NCI-H2029 (cell line): ENCODE measurements at places on chromosomes 3 and 15.
A peak's percentile ranks its signal among the peaks of the same experiment; 100 is the strongest.

- DNase-seq, result no peak
Measured at GRCh38 chr3:181402347-181402746, 309.4 kb upstream of the SOX2 start.

GRCh38 chr3:178325330-178325729, 210.9 kb upstream of the KCNMB2 start:
- DNase-seq, result peak; percentile 5

- no peak for DNase-seq
Measured at GRCh38 chr15:73318463-73319351, 50.1 kb downstream of the HCN4 start.

GRCh38 chr3:13073326-13074005, at the start of gene IQSEC1:
Gene IQSEC1, minus strand, starts transcription at chr3:13073429. Its CDS starts 415 bp downstream, at chr3:13073014.
- peak; percentile 57 for DNase-seq

- DNase-seq, result no peak
Measured at GRCh38 chr3:1252061-1252430, 159.2 kb downstream of the CNTN6 start.

- DNase-seq, result no peak
Measured at GRCh38 chr15:28018291-28019044, 80.6 kb downstream of the OCA2 start.

- no peak for DNase-seq
Measured at GRCh38 chr15:61119556-61119955, 109.5 kb downstream of the RORA start.

- no peak for DNase-seq
Measured at GRCh38 chr3:148953094-148953493, 38.2 kb upstream of the GYG1 start.

GRCh38 chr15:93040288-93041158, 48.5 kb downstream of the RGMA start:
- DNase-seq, result no peak

DNA sequence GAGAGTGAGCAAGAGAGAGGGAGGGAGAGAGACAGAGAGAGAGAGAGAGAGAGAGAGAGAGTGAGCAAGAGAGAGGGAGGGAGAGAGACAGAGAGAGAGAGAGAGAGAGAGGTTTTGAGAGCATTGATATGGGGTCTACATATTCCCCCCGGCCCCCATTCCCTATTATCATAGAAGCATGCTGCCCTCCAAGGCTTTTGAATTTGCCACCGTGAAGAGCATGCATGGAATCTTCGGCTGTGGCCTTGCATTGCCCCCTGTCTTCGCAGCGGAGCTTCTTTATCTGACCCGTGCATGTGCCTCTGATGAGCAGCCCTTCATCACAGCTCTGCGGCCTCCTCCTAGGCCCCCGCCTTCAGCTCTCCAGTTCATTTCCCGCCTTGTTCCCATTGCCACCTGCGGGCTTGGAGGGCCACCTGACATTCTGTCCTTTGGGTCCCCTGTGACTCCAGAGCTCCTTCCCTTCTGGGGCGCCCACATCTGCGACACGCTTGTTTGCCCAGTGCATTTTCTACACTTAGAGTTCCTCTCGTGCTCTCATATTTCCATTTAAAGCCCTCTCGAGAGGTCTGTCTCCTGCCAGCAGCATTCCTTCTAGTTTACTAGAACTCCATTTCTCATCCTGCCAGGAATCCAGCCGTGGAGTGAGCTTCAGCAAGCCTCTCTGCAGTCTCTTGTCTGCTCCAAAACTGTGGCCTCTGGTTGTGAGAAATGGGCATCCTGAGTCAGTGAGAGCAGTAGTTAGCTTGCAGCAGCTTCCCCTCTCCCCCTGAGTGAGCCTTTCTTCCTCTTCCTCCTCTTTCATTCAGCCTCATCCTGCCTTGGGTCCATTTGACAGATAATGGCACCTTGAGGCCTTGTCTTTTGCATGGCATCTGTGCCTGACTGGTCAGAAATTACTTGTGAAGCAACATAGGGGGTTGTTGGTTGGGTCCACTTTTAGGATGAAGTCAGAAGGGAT, 25.3 kb downstream of the LPP start:
- peak; percentile 69 for DNase-seq

- DNase-seq, result no peak
Measured at GRCh38 chr3:152319831-152320617, 51.3 kb downstream of the MBNL1 start.

GRCh38 chr3:116483135-116483534, 37.8 kb upstream of the LSAMP start:
- peak; percentile 10 for DNase-seq

- no peak for DNase-seq
Measured at GRCh38 chr15:51619331-51620035, 3.1 kb downstream of the DMXL2 start.

- no peak for DNase-seq
Measured at GRCh38 chr3:97830638-97831037, 8.8 kb downstream of the CRYBG3 start.

GRCh38 chr15:38555686-38556334, 8.8 kb downstream of the RASGRP1 start:
- DNase-seq, result no peak

DNA sequence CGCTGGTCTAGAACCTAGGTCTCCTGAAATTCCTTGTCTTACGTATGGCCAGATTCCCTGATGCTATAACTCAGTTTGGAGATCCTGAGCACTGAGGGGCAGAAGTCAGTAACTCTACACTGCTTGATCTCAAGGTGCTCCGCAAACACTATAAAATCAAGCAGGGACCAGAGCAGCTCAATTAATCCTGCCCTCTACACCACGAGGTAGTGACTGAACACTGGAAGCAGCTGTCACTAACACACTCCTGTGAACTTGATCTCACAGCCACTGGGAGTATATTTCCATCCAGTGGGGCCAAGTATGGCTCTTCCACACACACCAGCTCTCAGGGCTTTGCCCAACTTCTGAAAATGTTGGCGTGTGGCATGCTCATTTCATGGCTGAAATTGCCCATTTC, 51.0 kb downstream of the EDEM1 start:
- no peak for DNase-seq

DNA sequence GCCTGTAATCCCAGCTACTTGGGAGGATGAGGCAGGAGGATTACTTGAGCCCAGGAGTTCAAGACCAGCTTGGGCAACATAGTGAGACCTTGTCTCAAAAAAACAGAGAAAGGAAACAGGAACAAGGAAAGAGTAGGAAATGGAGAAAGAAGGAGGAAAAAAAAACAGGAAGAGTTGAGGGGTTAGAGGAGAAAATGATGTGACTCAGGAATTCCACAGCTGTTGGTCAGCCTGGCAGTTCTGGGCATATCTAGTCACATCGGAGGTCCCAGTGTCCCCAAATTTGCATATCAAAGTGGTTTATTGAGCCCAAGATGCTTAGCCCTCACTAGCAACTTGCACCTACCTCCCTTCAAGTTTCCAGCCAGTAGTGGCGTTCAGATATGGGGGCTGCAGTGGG, 18.8 kb upstream of the JMJD7 start:
- DNase-seq, result no peak

GRCh38 chr3:48398701-48399386, 26.8 kb downstream of the FBXW12 start:
- DNase-seq, result no peak

GRCh38 chr3:149274220-149274619, 52.6 kb upstream of the CP start:
- DNase-seq, result no peak

GRCh38 chr3:46812237-46812791, 50.9 kb downstream of the MYL3 start:
- DNase-seq, result peak; percentile 75
